ENCODE measurements at places on chromosomes 6 and 20.
A peak's percentile ranks its signal among the peaks of the same experiment; 100 is the strongest.

- DNase-seq, result no peak
These were observed 26.1 kb upstream of the NEDD9 start for GRCh38 chr6:11258260-11259237.

GRCh38 chr6:137982418-137983189 lies 115.5 kb downstream of the TNFAIP3 start:
- DNase-seq, result no peak

DNA sequence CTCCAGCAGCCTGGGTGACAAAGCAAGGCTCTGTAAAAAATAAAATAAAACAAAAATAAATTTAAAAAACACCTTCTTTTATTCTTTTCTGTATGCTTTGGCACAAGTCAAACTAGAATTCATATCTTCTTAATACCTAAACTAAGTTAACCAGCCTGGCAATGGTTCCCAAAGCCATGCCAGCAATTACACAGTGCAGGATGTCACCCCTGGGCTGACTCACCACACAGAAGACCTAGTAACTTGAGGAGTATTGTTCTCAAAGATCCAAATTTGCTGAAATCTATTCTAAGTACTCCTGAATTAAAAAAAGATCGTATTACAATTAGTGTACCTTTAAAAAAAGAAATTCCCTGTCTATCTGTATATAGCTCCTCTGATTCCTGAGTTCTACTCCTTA lies 162.7 kb upstream of the SGK1 start:
- no peak for DNase-seq

- DNase-seq, result peak; percentile 96
These were observed 29.0 kb downstream of the SPDEF start for GRCh38 chr6:34526992-34527728.

DNA sequence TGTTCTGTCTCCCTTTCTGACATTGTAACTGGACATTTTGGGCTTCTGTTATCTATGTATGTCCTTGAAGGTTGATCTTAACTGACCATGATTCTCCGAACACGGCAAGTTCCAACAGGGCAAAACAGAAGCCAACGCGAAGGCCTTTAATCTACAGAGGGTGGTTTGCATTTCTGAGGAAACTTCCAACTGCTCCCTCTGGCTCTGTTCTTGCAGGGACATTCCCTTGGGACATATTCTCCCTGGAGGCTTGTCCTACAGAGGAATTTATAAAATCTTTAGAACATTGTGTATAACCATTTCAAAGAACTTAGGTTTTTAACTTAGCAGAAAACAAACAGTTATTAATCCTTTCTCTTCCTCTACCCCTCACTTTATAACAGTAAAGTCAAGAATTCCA lies 189.0 kb upstream of the CDYL start:
- DNase-seq, result no peak

GRCh38 chr6:166584155-166584554 lies 2.3 kb downstream of the RAMACL start:
- no peak for DNase-seq

DNA sequence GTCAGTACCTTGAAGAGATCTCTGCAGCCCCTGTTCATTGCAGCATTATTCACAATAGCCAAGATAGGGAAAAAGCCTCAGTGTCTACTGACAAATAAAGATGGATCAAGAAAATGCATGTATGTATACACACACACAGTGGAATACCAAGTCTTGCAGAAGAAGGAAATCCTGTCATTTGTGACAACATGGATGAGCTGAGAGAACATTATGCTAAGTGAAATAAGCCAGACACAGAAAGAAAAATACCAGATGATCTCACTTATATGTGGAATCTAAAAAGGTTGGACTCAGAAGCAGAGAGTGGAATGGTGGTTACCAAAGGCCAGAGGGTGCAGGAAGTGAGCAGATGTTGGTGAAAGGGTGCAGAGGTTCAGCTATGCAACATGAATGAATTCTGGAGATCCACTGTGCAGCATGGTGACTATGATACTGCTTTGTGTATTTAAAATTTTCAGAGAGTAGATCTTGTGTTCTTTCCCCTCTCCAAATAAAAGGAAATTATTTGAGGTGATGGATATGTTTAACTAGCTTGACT lies 11.0 kb upstream of the SLC22A1 start:
- no peak for DNase-seq

DNA sequence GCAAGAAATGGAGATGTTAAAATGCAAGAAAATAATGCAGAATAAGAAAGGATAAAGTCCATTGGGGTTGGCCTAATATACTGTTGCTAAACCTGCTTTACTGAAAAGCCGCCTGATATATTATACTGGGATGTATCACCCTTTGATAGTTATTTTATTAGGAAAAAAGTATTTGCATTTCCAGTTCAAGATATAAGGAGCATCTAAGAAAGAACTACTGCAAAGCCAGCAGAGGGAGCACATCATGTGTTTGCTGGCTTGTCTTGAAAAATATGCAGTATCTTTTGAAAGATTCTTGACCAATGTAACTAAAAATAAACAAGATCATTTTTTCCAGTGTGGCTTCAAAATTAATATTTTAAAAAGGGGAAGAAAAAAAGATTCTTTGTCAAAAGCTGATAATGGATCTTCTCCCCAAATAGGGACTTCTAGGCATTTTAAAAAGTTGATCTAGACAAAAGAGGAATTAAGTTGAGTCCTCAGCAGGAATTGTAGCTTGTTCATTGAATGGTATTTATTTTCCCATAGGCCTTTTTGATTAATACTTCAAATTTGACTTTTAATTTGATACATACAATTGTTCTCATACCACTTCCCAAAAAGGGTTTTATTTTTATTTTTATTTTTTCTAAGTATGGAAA lies 214.9 kb downstream of the ZFAND3 start:
- peak; percentile 20 for DNase-seq

DNA sequence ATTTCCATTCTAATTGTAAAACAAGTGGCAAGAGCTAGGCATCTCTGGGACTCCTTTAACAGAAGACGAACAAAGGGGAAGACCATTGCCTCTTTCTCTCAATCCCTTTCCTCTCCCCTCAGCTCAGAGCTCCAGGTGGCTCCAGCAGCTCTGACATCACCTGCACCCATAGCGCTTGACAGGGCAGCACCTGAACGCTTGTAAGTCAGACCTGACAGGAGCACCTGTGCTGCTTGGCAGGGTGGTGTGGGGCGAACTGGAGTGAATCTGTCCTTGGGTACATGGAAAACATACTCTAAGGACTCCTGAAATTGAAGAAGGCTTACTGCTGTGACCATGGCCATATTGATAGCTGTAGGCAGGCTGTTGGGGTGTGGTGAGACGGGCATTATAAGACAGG lies 409.5 kb upstream of the AGPAT4 start:
- DNase-seq, result no peak

- no peak for DNase-seq
These were observed 21.3 kb upstream of the DST start for GRCh38 chr6:56664029-56664428.

DNA sequence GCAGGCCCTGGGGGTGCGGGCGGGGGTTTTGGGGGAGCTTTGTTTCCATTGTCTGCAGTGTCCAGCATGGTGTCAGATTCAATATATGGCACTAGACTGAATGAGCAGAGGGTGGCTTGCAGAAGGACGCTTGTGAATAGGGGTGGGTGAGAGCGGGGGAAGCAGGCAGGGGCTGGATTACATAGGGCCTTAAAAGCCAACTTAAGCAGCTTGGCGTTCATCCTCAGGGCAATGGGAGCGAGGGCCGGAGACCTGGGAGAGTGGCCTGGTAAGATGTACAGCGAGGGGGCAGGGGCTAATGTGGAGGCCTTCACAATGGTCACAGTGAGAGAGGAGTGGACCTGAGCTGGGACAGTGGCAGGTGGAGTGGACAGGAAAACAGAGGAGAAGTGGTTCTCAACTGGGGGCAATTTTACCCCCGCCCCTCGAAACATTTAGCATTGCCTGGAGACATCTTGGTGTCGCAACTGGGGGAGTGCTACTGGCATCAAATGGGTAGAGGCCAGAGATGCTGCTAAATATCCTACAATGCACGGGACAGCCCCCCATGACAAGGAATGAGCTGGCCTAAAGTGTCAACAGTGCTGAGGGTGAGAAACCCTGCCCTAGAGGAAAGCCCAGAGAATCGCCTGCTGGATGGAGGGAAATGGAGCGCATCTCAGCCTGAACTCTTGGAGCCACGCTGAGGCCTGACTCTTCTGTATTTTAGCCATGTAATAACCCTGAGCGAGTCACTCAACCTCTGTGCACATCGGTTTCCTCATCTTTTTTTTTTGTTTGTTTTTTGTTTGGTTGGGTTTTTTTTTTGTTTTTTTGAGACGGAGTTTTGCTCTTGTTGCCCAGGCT lies 15.1 kb upstream of the BAK1 start:
- DNase-seq, result no peak

Data from CD8-positive, alpha-beta T cell (primary cell).